ENCODE measurements at places on chromosomes 7 and 10. TPM values are rescaled to one million over a fixed set of nuclear protein-coding genes. Genes with fewer than 3 reads are reported as not detected.

Gene CRTAC1
- 0.23 TPM for total RNA-seq

DNA sequence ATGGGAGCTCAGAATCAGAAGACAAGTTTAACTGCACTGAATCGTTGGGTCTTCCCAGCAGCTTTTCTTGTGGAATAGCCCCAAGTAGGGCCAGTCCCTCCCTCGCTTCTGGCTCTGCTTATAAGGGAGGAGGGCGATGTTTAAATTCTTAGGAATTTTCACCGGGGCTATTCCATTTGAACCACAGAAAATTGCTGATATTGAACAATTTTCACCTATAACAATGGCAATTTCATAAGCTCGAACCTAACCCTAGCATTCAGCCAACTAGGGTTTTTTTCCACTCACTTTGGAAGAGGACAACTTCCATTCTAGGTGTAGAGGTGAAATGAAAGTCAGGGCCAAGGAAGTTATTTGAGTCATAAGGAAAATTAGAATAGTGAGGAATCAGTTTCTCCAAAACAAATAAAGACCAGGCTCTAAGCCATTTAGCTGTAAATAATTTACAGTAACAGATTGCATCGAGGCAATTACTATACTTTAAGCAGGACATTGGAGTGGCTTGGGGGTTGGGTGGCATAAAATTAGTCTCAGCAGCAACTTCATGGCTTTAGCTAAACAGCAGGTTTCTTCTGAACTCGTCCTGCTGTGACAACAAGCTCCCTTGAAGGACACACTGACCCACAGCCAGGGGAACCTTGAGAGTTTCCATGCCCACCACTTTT is 1.5 kb upstream of the ATP6V0A4 start:
- no peak for DNase-seq

Gene MACC1
- 0.08 TPM for total RNA-seq

GRCh38 chr7:158403013-158403821 is 184.4 kb downstream of the PTPRN2 start:
- no peak for DNase-seq

GRCh38 chr7:2621061-2621828 is 10.5 kb upstream of the TTYH3 start:
- DNase-seq = no peak

DNA sequence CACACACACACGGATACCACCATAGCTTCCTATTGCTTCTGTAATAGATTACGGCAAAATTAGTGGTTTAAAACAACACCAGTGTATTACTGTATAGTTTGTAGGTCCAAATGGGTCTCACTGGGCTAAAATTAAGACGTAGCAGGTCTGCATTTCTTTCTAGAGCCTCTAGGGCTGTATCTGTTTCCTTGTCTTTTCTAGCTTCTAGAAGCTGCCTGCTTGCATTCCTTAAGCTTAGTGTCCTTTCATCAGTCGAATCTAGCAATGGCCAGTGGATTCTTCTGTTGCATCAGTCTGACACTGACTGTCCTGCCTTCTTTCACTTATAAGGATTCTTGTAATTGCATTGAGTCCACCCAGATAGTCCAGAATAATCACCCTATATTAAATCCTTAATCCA is 882.3 kb downstream of the PCDH15 start:
- DNase-seq = no peak

DNA sequence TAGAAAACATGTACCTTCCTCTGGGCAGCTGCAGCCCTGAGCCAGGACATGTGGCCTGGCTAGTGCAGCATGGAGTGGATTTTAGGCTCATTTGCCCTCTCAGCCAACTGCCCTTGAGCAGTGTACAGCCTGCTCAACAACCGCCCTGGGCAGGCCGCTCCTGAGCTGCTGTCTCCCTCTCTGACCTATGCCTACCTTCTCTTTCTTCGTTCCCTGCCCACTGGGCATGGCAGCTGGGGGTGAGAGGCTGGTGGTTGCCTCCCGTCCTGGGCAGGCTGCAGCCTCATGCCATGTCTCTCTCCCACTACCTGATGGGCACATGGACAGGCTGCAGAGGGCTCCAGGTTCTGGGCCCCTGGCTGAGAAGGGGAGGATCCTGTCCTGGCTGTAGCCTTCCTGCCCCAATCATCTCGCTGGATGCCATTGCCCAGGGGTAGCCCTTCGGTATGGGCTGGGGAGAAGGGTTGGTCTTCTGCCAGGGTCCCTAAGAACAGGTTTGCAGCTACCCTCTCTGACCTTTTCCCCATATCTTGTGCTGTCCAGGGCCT is 97.3 kb downstream of the NEURL1 start:
- DNase-seq = no peak

DNA sequence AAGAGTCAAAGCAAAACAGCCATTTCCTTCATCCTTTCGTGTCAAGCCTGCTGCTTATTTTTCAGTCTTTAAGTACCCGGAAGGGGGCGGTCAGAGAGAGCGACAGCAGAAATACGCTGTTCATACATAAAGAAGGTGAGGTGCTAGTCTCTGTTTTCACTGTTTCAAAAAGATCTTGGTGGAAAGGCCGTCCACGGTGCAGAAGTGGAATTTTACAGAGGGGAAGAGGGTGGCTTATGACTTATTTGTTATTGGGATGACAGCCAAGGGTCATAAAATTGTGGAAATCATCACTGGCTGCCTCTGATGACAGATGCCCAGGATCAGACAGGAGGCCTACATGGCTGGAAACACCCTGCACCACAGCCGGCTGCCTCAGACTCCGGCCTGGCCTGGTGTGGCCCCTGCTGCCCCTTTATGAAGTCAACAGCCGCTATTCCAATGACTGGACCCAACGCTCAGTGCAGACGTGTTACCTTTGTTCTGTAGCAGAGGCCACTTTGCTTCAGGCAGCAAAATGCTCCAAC is 57.0 kb downstream of the HIPK2 start:
- DNase-seq = no peak

GRCh38 chr10:45302573-45302972 is 12.8 kb downstream of the OR13A1 start:
- DNase-seq = no peak

GRCh38 chr7:141820067-141820466 is 21.2 kb downstream of the PRSS37 start:
- no peak for DNase-seq

- DNase-seq = no peak
Observed at GRCh38 chr7:131425992-131426391, 98.3 kb downstream of the MKLN1 start.

Gene TMEM270
- 0.72 TPM for total RNA-seq

Gene GPNMB
- 2.1 TPM for total RNA-seq

Gene TFR2
- total RNA-seq = 9.1 TPM

Gene PNLIPRP2
- total RNA-seq = 0.72 TPM

DNA sequence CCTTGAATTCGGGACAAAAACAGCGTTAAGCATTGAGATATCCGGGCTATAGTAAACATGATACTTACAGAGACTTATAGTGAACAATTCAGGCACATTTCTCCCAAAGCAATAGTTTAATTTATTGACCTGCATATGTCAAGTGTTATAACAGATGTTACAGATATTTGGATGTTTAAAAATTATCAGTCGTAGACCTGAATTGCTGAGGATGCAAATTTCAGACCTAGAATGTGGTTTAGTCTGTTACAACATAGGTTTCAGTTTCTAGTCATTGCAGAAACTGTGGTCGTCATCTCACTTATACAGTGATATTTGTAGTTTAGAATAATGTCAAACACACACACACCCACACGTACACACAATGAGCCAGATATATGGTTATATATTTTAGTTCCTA is 85.2 kb downstream of the VTI1A start:
- DNase-seq = no peak

- DNase-seq = no peak
Observed at GRCh38 chr10:93452143-93452542, 30.0 kb downstream of the MYOF start.

DNA sequence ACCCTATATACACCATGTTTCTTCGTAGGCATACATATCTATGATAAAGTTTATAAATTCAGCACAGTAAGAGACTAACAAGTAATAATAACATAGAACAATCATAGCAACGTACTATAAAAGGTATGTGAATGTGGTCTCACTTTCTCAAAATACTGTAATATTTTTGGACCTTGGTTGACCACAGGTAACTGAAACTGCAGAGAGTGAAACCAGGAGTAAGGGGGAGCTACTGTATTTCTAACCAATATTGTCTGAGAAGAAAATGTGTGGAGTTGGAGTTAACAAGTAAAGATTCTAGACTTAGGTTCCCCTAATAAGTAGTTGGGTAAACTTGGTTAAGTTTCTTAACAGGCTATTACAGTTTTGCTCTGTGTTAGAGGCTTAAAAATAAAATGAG is 72.1 kb downstream of the GNAI1 start:
- no peak for DNase-seq

GRCh38 chr7:149510248-149510647 is 12.6 kb upstream of the ZNF746 start:
- DNase-seq = no peak

Gene C10orf143
- total RNA-seq = 1.0 TPM

Gene TFEC
- not detected for total RNA-seq

Gene GJC3
- not detected for total RNA-seq

DNA sequence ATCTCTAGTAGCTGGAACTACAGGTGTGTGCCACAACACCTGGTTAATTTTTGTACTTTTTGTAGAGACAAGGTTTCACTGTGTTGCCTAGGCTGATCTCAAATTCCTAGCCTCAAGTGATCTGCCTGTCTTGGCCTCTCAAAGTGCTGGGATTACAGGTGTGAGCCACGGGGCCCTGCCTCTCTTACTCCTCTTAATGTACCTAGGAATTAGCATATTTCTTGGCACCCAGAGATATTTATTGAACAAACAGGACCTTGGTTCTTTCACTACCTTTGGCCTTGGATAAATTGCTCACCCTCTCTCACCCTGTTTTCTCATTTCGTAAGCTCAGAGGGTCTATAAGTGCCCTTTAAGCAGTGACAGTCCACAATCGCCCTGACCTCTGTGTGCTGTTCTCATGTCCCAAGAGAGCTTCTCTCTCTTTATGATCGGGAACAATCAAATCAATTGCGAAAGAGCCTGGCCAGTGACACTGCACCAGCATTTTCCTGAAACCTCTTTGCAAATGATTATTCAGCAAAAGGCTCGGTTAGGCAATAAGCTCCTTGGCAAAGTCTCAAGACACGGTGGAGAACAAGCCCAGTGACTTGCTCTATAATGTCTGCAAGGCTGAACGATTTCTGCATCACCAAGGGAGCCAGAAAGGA is 117.7 kb downstream of the APBB1IP start:
- DNase-seq = no peak

GRCh38 chr7:130598056-130598455 is 70.5 kb downstream of the COPG2 start:
- no peak for DNase-seq

DNA sequence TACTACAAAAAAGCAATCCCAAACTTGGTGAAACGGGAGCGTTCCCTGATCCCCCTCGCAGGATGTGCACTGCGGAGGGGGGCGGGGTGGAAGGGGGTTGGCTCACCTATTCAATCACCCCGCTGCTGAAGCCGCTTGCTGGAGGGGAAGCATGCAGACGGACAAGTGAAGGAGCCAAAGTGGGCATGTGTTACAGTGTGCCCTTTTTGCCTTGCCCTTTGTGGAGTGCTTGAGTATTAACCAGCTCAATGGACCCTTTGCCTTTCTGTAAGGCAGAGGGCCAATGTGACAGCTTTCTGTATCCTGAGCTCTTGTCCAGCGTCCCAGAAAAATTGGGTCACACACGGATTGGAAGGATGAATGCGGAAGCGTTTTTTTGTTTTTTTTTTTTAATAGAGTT is 348.9 kb upstream of the NPSR1 start:
- DNase-seq = no peak

DNA sequence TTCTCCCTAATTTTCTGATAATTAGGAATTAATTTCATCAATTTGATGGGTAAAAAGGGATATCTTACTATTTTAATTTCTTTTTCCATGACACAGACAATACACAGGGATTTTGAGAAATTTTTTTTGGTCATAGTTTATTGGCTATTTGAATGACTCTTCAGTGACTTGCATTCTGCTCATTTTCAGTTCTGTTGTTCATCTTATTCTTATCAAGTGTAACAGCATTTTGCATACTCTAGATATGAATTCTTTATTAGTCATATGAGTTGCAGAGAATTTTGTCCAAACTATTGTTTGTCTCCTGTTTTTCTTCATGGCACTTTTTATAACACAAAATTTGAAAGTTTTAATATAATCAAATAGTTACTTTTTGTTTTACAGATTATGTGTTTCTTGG is 41.7 kb downstream of the MKLN1 start:
- DNase-seq = no peak

Gene FFAR4
- 0.92 TPM for total RNA-seq

GRCh38 chr7:23912065-23912464 is 202.0 kb downstream of the STK31 start:
- no peak for DNase-seq

GRCh38 chr10:93259126-93259525 is 185.4 kb downstream of the CYP26A1 start:
- no peak for DNase-seq

DNA sequence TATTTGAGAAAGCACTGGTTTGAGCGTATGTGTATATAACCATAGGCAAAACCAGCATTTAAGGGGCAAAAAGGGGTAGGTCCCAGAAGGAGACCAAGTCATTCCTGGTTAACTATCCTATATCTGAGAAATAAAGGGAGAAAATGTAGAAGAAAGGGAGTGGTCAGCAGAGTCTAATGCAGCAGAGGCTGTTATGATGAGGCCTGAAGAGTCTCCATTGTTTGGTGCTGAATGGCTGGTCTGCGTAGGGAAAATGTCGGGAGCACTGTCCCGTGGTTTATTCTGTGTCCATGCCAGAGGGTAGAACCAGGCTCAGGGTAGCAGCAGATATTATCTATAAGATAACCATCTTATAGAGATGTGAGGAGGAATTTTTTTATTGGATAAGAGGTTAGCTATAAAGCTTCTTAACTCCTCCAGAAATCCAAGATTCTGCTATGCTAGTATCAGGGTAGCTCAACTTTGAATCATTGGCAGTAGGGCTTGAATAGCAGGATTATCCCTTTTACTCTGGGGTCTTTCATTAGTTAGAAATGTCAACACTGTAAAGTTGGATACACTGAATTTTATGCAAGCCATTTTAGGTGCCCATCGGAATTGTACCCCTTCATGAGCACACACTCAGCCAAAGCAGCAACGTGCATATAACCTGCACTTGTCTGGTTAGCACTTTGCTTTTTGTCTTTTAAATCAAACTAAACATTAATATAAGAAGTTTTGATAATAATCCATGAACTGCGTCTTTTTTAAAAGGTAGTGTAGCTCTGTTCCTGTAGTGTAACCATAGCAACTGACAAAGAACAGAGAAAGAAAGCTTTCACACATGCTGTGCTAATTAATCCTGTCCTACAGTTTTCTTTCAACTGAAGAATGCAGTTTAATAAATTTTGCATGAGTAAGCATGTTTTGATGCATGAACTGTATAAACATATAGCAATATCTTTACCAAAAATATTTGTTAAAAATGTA is 312.0 kb upstream of the FZD1 start:
- no peak for DNase-seq
